Right renal pelvis (tissue), 4 donors: ENCODE measurements at places on chromosomes 1 and 21. TPM values are rescaled to one million over a fixed set of nuclear protein-coding genes. Genes with fewer than 3 reads are reported as not detected.
A peak's percentile ranks its signal among the peaks of the same experiment; 100 is the strongest.

The POU3F1 gene
- polyA plus RNA-seq = 1.2 TPM

The ELF3 gene
- polyA plus RNA-seq = 98.2 TPM

The SLC44A5 gene
- 14.7 TPM for polyA plus RNA-seq

The MCOLN2 gene
- polyA plus RNA-seq = 0.67 TPM

The PEAR1 gene
- 21.5 TPM for polyA plus RNA-seq

The ETNK2 gene
- 20.8 TPM for polyA plus RNA-seq

The CR1L gene
- polyA plus RNA-seq = 0.96 TPM

The ZNF281 gene
- polyA plus RNA-seq = 23.0 TPM

The FMO5 gene
- 6.8 TPM for polyA plus RNA-seq

The RAB25 gene
- polyA plus RNA-seq = 62.9 TPM

The OR2M3 gene
- 0.01 TPM for polyA plus RNA-seq

The PTGER3 gene
- polyA plus RNA-seq = 55.9 TPM

The LMX1A gene
- not detected for polyA plus RNA-seq

The PLXNA2 gene
- polyA plus RNA-seq = 16.7 TPM

The PADI2 gene
- 2.3 TPM for polyA plus RNA-seq

DNA sequence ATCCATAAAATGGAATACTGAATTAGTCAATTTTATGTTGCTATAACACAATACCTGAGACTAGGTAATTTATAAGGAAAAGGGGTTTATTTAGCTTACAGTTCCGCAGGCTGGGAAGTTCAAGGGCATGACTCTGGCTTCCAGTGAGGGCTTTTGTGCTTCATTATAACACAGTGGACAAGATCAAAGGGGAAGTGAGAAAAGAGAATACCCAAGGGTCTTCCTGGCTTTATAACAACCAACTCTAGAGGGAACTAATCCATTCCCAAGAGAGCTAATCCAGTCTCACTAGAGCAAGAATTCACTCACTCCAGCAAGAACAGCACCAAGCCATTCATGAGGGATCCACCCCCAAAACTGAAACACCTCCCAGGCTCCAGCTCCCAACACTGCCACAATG lies 3.1 kb downstream of the KIFAP3 start:
- DNase-seq = no peak

GRCh38 chr21:33007747-33008146 lies 18.0 kb upstream of the OLIG2 start:
- no peak for DNase-seq

- DNase-seq = no peak
Measured at GRCh38 chr1:246165826-246166709, 341.0 kb downstream of the SMYD3 start.

GRCh38 chr1:160855181-160855981 lies 7.3 kb downstream of the CD244 start:
- DNase-seq = no peak

DNA sequence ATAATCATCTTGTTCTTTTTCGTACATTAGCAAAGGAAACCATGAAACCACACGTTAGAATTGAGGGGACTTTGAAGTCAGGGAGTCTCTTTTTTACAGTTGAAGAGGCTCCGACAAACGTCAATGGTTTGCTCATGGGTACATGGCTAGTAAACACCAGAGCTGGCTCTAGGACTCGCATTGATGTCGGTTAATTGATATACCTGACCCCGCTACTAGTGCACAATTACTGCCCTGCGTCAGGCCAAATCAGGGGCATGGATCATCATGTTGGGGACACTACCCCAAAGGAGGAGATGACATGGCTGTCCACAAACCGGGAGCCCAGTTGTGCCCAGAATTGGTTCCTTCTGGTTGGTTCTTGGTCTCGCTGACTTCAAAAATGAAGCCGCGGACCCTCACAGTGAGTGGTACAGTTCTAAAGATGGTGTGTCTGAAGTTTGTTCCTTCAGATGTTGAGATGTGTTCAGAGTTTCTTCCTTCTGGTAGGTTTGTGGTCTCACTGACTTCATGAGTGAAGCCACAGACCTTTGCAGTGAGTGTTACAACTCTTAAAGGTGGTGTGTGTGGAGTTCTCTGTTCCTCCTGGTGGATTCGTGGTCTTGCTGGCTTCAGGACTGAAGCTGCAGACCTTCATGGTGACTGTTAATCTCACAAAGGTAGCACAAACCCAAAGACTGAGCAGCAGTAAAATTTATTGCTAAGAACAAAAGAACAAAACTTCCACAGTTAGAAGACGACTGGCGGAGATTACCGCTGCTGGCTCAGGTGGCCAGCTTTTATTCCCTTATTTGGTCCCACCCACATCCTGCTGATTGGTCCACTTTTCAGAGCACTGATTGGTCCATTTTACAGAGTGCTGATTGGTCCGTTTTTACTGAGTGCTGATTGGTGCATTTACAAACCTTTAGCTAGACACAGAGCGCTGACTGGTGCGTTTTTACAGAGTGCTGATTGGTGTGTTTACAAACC lies 126.9 kb upstream of the ERRFI1 start:
- no peak for DNase-seq

DNA sequence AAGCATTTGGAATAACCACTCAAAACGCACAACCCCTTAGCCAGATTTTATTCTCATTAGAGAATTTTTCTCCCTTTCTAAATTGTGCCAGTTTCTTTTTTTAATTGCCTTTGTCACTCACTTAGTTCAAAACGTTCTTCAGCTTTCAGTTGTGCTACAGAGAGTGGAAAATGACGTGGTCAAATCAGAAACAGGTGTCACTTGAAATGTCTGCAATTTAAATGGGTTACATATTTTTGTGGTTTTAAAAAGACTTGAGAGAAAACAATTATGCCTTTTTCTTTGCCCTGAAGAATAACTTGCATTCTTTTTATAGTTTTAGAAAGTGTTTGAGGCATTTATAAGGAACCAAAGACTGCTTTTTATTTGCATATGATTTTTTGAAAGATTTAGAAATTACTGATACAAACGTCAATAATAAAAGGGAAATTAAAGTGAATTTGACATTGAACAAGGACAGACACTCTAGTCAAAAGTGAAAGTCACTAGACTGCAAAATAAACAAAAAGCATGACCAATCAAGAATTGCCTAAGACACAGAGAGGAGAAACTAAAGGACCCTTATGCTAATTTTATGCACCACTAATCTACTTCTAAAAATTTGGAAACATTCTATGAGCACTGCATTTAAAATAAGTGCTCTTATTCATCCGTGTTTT lies 191.0 kb downstream of the TPR start:
- no peak for DNase-seq

DNA sequence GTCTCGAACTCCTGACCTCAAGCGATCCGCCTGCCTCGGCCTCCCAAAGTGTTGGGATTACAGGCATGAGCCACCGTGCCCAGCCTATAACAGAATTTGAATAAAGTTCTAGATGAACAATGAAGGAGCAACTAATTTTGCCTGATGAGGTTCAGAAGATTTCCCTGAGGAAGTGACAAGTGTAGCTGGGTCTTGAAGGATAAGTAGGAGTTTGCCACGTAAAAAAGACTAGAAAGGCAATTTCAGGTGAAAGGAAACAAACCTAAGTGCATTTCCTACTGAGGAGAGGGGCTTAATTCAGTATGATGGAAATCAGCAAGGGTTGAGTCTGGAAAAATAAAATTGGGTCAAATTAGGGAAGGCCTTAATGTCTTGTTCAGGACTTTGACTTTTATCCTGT lies 18.6 kb upstream of the DMRTB1 start:
- DNase-seq = no peak

DNA sequence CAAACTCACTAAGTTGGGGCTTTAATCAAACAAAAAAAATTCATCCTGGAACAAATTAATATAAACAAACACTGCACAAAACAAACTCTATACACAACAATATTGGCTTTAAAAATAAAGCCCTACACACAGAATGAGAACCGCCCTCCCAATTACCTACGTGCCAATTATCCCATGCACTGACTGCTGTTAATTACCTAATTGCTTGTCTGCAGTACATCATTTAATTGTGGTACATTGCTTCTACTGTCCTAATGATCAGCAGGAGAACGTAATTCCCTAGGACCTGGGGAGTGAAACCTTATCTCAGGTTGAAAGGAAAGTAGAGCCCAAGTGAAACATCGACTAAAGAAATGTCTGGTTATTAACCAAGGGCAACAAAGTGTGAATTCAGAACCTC lies 364.5 kb downstream of the KCNH1 start:
- DNase-seq = no peak

GRCh38 chr1:113147073-113147625 lies 74.2 kb downstream of the LRIG2 start:
- DNase-seq = no peak

GRCh38 chr1:16134066-16134801 lies 21.6 kb downstream of the EPHA2 start:
- no peak for DNase-seq

DNA sequence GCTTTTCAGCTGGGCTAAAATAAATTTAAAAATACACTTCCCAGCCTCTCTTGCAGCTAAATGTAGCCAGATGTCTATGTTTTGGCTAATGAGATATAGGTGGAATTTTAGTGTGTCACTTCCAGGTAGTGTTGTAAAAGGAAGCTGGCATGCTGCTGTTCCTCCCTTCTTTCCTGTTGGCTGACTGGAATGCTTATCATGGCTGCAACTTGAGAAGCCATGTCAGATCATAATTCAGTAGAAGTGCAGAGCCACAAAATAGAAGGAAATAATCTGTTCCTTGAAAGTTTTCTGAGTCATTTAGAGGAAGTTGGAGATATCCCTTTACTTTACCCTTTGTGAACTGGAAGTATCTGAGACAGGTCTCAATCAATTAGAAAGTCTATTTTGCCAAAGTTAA lies 10.9 kb upstream of the RBM15 start:
- DNase-seq = no peak

- DNase-seq = peak; percentile 26
Measured at GRCh38 chr21:38171723-38172344, 85.0 kb upstream of the KCNJ15 start.

DNA sequence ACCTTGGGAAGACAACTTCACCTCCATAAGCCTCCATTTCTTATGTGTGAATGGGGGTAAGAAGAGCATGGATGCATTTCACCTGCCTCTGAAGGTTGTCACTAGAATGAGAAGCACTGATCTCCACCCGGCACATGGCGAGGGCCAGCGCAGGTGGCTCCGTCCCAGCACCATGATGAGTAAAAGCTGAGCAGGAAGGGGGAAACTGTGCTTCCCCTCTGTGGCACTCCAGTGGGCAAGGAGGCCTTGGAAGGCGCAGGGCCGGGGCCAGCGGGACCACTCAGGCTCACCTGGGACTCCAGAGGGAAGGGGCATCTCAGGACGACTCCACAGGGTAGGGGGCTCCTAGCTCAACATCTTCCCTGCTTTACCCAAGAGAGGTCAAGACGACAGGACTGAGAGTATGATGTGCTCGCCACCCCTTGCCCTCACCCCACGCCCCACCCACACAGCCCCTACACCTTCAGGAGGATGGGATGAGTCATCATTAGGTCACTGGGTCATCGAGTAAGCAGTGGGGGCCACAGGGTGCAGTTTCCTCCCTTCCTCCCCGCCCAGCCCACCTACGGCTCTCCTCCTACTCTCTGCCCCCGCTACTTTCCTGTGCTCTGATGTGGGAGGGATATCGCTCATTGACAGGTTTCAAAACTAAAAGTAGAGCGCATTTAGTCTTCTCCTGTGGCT lies 112.1 kb downstream of the HIVEP3 start:
- DNase-seq = no peak

- no peak for DNase-seq
Measured at GRCh38 chr1:220528679-220529501, 954 bp downstream of the MARK1 start.

GRCh38 chr1:106651028-106651762 lies 405.3 kb upstream of the PRMT6 start:
- DNase-seq = no peak

DNA sequence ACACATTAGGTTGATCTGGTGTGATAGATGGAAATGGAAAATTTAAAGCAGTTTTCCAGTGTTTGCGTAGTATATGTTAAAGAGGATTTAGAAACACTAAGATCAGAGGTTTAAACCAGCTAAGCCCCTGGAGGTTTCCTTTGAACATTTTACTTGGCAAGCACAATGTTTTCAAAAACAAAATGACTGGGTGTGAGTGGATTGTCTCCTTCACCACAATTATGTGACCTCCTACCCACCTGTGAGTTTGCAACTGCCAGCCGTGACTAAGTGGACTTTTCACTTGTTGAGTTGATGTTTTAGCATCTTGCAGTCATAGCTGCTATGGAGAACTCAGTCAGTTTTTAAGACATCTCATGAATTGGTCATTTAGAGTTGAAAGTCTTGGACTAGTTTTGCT lies 4.7 kb downstream of the CCDC190 start:
- DNase-seq = no peak

- DNase-seq = no peak
Measured at GRCh38 chr1:196152086-196152485, 456.2 kb downstream of the KCNT2 start.

- DNase-seq = no peak
Measured at GRCh38 chr1:20648946-20649345, 12.2 kb downstream of the DDOST start.

DNA sequence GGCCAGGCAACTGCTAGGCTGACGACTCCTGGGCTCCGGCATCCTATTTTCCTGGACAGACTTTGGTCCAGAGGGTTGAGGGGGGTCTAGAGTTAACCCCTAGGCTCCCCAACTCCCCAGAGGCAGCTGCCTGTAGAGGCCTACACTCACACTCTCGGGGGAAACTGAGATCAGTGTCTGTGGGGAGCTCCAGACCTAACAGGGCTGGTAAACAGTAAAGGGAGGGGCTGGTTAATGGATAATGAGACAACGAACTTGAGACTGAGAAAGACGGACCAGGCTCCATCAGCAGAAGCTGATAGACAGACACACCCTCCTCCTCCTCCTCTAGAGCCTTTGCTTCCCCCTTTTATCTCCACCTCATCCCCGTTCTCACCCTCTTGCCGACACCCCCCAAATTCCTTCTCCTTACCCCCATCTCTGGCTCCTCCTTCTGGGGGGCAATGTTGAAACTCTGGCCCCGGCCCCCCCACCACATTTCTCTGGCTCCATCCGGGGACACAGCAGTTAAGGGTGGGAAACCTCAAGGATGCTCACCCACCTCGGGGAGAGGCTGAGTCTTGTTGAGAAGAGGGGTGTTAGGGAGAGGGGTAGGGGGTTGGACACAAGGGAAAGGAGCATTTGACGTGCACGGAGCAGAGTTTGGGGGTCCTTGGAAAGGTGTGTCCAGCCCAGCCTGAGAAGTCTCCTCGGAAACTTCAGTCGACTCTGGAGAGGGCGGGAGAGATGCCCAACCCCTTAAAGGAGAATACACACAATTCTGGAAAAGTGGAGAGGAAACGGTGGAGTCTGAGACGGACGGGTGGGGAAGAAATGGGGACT lies at the start of gene MTMR11:
MTMR11 (minus strand) TSS at position 710 of the 822 bp plus-strand sequence; CDS start at position 478, 232 bp downstream.
- no peak for DNase-seq

- no peak for DNase-seq
Measured at GRCh38 chr1:3521426-3521825, 67.0 kb downstream of the ARHGEF16 start.

DNA sequence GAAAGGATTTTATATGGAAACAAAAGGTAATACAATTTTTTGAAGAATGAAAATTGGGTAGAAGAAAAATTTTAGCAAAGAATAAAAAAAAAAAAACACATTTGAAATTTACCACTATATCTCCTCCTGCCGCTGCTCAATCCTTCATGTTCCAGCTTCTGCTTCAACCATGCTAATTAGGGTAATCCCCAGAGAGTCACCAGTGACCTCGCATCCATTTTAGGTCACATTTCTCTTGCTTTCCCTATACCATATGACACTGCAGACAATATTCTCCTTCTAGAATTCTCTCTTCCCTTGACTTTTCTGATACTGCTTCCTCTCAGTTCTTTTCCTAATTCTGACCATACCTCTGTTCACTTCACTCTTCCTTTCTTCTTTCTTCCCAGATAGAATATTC lies 237.1 kb downstream of the USH2A start:
- no peak for DNase-seq
